ENCODE measurements at places on chromosomes 13 and 19.

DNA sequence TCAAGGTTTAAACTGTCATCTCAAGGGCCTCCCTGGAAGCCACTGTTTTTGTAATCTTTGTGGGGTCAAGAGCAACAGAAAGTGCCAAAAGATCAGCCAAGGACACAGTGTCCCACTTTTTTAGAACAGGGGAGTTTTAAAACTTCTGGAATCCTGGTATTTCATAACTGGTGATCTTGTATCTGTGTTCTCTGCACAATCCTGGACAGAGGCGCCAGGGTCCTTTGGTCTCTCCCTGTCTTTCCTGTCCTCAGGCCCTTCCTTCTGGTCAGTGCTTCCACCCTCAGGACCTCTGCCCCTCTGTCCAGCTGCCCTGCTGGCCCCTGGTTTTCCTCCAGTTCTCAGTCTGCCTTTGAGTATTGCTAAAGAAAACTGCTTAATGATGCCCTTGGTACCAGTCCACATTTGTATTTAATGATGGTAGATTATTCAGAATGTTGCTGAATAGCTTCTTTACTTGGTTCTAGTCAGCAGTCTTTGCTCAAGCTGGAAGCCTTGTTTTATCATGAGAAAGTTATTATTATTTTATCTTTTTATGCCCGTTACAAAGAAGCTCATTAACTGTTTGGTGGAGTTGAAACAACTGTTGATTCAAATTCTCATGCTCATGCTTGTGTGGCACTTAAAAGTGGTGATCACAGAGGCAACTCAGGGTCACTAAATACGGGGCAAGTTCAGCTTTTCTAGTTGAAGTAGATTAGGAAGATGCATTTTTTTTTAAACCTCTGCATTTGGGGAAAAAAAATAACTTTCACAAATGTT, 47.5 kb downstream of the WASF3 start:
- DNase-seq = no peak

- DNase-seq = no peak
Observed at GRCh38 chr13:88648598-88649373, 977.6 kb downstream of the SLITRK5 start.

GRCh38 chr13:107361666-107362065, 793.7 kb upstream of the ARGLU1 start:
- DNase-seq = no peak

GRCh38 chr13:97306645-97307044, 84.5 kb downstream of the MBNL2 start:
- no peak for DNase-seq

DNA sequence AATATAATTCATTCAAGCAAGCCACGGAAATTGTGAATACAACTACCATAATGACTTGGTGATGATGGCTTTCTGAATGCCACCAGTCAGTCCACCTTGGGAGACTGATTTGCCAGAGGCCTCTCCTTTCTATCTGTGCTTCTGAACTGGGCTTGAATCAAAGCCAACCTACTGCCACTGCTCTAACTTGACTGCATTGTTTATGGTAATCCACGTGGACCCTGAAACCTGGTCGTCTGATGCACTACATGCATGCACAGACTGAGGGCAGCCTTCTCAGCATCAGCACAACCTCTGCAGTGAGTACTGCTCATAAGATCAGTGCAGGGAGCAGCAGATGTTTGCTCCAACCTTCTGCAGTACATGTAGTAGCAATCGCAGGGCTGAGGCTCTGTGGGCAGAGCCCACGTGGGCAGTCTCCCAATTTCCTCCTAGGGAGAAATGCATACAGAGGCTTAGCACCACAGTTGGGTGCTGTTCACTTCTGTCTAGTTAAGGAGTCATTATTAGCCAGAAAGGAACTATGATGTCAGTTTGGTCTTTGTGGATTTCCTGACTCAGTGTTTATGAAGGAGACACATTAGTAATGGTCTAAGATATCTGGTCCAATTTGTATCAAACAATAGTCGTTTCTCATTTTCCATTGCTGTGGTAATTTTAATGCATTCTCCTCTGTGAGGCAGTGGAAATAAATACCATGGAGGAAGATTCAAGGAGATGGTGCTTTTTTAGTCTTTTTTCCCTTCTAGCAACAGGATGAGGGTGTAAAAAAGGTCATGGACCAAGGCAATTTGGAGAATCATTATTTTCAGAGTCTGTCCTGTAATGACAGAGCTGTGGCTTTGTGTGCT, 82.5 kb downstream of the AKAP11 start:
- no peak for DNase-seq

DNA sequence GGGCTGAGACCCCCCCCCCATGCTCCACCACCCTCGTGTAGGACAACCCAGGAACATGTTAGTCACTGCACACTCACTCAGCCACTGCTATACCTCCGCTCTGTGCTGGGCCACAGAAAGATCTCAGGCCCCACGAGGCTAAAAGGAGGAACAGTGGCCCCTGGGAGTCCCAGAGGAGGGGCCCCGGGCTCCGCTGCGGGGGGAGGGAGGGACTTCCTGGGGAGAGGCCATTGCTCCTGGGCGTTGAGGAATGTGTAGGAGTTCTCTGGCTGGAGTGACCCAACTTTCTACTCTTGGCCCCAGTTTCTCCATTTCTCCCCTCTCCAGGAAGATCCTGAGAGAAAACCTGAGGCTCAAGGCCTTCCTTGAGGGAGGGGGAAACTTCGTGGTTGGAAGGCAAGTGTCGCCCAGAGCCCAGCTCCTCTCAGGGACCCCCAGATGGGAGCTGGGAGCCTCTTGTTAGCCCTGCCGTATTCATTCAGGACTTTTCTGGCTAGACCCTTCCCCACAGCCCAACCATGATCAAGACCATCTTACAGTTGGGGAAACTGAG, 13.6 kb downstream of the ONECUT3 start:
- no peak for DNase-seq

- no peak for DNase-seq
Observed at GRCh38 chr19:36526581-36526980, 1.5 kb downstream of the ZNF260 start.

GRCh38 chr13:24045597-24045996, 114.9 kb upstream of the SPATA13 start:
- DNase-seq = no peak

- DNase-seq = no peak
Observed at GRCh38 chr13:34913040-34913439, 29.0 kb upstream of the NBEA start.

GRCh38 chr13:48415516-48415915, 2.6 kb upstream of the LPAR6 start:
- no peak for DNase-seq

GRCh38 chr13:26255691-26256277, 1.9 kb downstream of the CDK8 start:
- DNase-seq = no peak

DNA sequence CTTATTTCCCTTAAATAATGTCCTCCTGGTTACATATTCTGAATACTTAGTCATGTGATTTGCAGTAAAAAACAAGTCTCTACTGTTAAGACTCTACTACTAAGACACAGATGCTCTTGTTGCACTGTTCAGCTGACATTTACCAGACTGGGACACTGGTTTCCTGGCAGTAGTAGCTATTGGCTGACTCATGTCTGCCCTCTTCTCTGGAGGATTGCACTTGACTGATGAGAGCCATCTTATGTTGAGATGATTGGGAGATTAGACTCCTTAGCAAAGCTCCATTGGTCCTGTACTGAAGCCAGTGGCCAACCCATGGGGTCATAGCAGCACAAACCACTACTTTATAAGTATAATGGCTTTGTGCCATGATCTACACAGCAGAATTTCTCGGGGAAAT, 1672.6 kb upstream of the PCDH20 start:
- no peak for DNase-seq

- DNase-seq = no peak
Observed at GRCh38 chr19:15249528-15249874, 17.3 kb upstream of the EPHX3 start.

- no peak for DNase-seq
Observed at GRCh38 chr13:32669030-32669646, 82.9 kb downstream of the PDS5B start.

DNA sequence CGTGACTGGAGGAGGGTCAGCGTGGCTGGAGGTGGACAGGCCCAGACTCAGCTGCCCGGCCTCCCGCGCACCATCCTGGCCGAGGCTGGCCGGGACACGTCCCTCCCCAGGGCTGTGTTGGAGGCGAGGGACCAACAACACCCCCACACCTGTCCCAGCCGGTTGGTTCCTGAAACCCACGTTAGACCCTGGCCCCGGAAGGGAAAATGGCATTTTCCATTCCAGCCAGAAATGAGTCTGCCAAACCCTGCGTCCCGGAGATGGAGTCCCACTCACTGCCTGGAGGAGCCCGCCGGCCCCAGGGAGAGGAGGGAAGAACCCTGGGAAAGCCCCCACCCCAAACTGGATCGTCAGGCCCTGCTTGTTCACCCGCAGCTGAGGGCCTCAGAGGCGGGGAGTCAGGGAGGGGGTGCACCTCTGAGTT, 4.8 kb upstream of the WDR18 start:
- no peak for DNase-seq

- no peak for DNase-seq
Observed at GRCh38 chr19:55795021-55795420, 26.1 kb downstream of the RFPL4AL1 start.

GRCh38 chr13:40813667-40814454, 24.4 kb downstream of the SLC25A15 start:
- DNase-seq = no peak

DNA sequence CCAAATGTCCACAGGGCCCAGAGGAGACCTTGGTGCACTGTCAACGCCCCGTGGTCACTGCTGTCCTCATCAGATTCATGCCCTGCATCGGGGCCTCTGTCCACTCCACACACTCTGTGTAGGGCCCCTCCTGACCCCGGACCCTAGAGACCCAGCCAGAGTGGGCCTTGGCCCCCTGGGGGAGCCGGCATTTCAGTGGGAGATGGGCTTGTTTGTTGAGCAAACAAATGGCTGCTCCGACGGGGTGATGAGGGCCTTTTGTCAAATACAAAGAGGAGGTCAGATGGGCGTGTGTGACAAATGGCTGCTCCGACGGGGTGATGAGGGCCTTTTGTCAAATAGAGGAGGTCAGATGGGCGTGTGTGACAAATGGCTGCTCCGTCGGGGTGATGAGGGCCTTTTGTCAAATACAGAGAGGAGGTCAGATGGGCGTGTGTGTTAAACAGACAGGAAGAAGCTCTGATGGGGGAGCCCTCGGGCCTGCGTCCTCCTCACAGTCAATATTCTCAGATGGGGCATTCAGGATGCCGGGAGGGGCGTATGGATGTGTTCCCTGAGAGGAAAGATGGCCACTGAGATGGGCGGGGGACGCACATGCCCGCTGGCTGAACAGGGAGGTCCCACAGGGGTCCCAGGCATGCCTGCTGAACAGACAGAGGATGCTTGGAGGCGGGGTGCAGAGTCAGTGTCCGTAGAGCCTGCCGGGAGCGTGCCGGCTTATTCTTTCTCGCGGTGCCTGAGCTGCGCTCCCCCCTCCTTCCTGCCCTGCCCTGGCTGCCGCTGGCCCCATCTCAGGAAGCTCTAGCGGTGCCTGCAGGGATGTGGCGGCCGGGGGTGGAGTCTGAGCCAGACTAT, 36.3 kb downstream of the SMIM24 start:
- DNase-seq = no peak

DNA sequence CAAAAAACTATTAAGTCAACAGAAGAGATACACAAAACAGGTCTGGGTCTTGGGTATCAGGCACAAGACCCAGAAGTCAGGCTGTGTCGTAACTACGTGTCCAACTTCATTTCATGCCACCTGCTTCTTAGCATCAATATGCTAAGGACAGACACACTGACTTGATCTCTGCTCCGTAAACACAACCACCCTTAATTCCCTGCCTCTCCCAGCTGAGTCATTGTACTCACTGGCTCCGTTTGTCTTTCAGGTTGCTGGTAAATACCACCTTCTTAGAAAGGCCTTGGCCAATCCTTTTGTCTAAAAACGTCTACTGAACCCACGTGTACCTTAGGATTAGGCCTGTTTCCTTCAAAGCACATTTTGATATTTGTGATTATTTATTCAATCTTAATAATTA, 726.2 kb downstream of the PCDH9 start:
- DNase-seq = no peak

DNA sequence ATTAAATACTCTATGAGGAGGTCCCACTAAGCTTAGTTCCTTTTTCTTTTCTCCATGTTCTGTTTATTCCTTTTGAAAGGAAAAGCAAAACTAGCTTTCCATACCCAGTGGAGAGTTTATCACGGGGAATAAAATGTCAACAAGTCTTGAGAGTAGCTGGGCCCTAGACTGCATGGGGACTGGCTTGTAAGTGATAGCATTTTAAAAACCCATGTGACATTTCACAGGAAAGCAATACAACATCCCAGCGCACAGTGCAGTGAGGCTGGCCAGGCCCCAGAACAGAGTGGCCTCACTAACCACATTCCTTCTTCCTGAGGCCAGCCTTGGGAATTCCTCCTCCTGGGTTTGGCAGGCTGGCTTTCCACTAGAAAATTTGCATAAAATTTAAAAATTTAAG, 149.8 kb downstream of the DLEU7 start:
- no peak for DNase-seq

- no peak for DNase-seq
Observed at GRCh38 chr19:48918801-48919247, 14.7 kb upstream of the DHDH start.

DNA sequence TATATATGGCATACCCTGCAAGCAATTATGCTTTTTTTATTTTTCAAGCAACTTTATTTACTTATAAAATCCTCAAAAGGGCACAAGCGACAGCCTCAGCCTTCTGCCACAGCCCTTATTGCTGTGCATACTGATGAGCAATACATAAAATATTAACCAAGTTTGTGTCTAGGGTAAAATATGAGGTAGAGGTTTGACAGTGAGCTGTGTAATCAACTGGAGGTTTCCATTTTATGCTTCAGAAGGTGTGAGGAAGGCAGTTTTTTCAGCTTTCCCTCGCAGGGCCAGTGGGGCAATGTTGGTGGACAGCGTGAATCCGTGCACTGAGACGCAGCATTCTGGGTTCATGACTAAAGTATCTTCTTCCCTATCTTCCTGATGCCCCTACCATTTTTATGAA, 310.4 kb downstream of the IRS2 start:
- no peak for DNase-seq

GRCh38 chr19:34310494-34310981, 54.5 kb upstream of the GPI start:
- no peak for DNase-seq

GRCh38 chr13:95349267-95349666, 48.0 kb upstream of the ABCC4 start:
- no peak for DNase-seq

GRCh38 chr13:45224176-45224575, 23.3 kb upstream of the KCTD4 start:
- DNase-seq = no peak

GRCh38 chr19:13068085-13068846, 34.4 kb downstream of the LYL1 start:
- no peak for DNase-seq

GRCh38 chr19:14450876-14451275, 17.8 kb downstream of the PKN1 start:
- DNase-seq = no peak

GRCh38 chr19:19623383-19623782, 4.6 kb downstream of the LPAR2 start:
- no peak for DNase-seq

GRCh38 chr19:12838886-12839756, 806 bp downstream of the MAST1 start:
- DNase-seq = no peak

DNA sequence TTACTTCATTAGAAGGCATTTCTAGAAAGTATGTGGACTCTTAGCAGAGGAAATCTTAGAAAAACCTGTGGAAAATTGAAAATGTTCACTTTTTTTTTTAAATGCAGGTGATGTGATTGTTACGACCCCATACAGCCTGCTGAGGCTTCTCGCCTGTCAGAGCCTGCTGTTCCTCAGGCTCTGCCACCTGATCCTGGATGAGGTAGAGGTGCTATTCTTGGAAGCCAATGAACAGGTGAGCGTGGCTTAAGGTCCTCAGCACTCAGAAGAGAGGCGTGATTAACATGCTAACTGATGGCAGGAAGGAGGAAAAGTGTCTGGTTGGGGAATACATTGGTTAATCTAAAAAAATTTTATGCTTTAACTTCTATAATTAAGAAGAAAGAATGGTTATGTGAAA, 71.4 kb downstream of the SLC7A9 start:
- no peak for DNase-seq
